ENCODE measurements at places on chromosomes 4 and X. TPM values are rescaled to one million over a fixed set of nuclear protein-coding genes. Genes with fewer than 3 reads are reported as not detected.

DNA sequence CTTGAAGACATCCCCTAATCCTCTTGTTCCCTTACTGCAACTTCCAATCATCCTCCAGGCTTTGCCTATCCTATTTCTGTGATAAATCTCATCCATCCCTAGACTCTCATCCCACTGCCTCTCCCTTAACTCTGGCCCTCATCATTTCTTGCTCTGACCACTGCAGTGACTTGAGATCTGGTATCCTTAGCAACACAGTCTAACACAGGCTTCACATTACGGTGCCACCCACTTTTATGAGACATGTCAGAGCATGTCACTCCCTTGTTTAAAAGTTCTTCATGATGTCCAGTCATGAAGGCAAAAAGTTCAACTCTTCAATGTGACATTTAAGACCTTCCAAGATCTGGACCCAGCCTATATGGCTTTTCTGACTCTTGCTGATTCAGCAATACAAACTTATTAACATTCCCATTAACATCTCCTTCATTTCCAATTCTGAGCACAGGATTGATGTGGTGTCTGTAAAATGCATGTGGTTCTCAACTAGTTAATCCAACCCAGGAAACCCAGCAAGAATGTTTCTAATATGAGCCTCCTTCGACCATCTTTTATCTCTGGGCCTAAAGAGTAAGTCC, 64.0 kb downstream of the OR13H1 start:
- no peaks in the 10 kb centered on the region for H3K4me1 ChIP-seq
- H3K4me3 ChIP-seq = no peak overlapping the region
- no peaks in the 10 kb centered on the region for H3K36me3 ChIP-seq
- DNase-seq = no peak
- no peak overlapping the region for H3K27ac ChIP-seq

Gene ADH5
- 33.3 TPM for polyA plus RNA-seq

Gene GAGE1
- polyA plus RNA-seq = not detected

DNA sequence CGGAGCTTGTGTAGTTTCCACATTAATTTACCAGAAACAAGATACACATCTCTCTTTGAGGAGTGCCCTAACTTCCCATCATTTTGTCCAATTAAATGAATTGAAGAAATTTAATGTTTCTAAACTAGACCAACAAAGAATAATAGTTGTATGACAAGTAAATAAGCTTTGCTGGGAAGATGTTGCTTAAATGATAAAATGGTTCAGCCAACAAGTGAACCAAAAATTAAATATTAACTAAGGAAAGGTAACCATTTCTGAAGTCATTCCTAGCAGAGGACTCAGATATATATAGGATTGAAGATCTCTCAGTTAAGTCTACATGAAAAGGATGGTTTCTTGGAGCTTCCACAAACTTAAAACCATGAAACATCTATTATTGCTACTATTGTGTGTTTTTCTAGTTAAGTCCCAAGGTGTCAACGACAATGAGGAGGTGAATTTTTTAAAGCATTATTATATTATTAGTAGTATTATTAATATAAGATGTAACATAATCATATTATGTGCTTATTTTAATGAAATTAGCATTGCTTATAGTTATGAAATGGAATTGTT, at the start of gene FGB:
FGB (plus strand) TSS at position 315 of the 558 bp plus-strand sequence; CDS start at position 323, 8 bp downstream.
- H3K4me3 ChIP-seq = no peak within 1 kb of the TSS
- no peak within 1 kb of the TSS for H3K27ac ChIP-seq
- H3K36me3 ChIP-seq = no peaks in the 10 kb centered on the region
- no peak for DNase-seq
- H3K27me3 ChIP-seq = no peaks in the 10 kb centered on the region

GRCh38 chrX:79270401-79270800, 96.7 kb downstream of the ITM2A start:
- H3K27ac ChIP-seq = no peak overlapping the region
- no peaks in the 10 kb centered on the region for H3K27me3 ChIP-seq
- H3K4me3 ChIP-seq = no peak overlapping the region
- no peaks in the 10 kb centered on the region for H3K36me3 ChIP-seq

Gene GABRG1
- under 0.01 TPM for polyA plus RNA-seq

GRCh38 chrX:34638116-34638515, 19.0 kb downstream of the TMEM47 start:
- H3K4me1 ChIP-seq = no peaks in the 10 kb centered on the region
- no peak for DNase-seq
- no peak overlapping the region for H3K27ac ChIP-seq
- no peak overlapping the region for H3K4me3 ChIP-seq
- no peaks in the 10 kb centered on the region for H3K36me3 ChIP-seq

- H3K4me1 ChIP-seq = no peaks in the 10 kb centered on the region
- no peaks in the 10 kb centered on the region for H3K36me3 ChIP-seq
- no peak for DNase-seq
- no peak overlapping the region for H3K27ac ChIP-seq
- H3K27me3 ChIP-seq = no peaks in the 10 kb centered on the region
Measured at GRCh38 chrX:10404436-10404835, 215.9 kb downstream of the MID1 start.

DNA sequence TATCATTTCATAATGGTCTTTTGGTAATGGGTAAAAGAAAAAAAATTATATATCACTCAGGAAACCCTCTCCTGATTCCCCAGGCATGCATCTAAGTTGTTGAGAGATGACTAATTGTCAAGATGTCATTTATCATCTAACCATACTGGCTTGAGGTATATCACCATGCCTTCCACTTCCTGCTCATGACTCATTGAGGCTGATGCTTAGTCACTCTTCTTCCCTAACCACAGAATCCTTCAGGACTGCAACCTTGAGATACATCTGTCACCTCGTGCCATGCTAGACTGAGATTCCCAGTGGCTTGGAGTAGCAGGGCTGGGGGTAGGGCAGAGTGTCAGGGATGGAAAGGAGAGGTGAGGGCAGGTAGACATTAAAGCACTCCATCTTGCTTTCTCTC, 782.5 kb upstream of the INTU start:
- H3K27ac ChIP-seq = no peak overlapping the region
- H3K4me3 ChIP-seq = no peak overlapping the region
- H3K27me3 ChIP-seq = no peaks in the 10 kb centered on the region
- no peaks in the 10 kb centered on the region for H3K4me1 ChIP-seq

- H3K27me3 ChIP-seq = no peaks in the 10 kb centered on the region
- H3K36me3 ChIP-seq = no peaks in the 10 kb centered on the region
Measured at GRCh38 chrX:134653835-134654234, 4.4 kb downstream of the PLAC1 start.

Gene NOX1
- polyA plus RNA-seq = not detected

GRCh38 chrX:74923942-74924448, 1.3 kb downstream of the NEXMIF start:
- peak overlapping the region; percentile 82 for H3K27ac ChIP-seq
- peak; percentile 23 for DNase-seq
- H3K27me3 ChIP-seq = no peaks in the 10 kb centered on the region
- peak overlapping the region; percentile 13 for H3K4me3 ChIP-seq

DNA sequence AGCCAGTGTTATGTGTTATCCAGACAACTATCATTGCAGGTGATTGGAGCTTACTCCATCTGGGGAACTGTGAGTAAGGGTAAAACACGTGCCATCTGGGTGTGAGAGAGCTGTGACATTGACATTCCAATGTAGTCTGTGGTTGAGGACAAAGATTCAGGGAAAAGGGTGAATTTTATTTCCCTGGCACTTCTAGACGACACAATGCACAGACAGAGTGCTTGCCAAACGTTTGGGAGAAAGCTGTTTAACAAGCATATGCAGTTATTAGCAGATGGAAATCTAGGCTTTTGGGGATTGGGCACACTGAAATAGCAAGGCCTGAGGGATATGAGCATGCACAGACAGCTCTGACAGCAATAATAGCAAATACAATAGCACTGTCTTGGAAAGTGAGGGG, 21.3 kb upstream of the CTSO start:
- no peaks in the 10 kb centered on the region for H3K4me1 ChIP-seq
- H3K4me3 ChIP-seq = no peak overlapping the region
- H3K27ac ChIP-seq = no peak overlapping the region
- no peaks in the 10 kb centered on the region for H3K27me3 ChIP-seq
- no peaks in the 10 kb centered on the region for H3K36me3 ChIP-seq
- DNase-seq = no peak

Gene PNMA5
- polyA plus RNA-seq = not detected

DNA sequence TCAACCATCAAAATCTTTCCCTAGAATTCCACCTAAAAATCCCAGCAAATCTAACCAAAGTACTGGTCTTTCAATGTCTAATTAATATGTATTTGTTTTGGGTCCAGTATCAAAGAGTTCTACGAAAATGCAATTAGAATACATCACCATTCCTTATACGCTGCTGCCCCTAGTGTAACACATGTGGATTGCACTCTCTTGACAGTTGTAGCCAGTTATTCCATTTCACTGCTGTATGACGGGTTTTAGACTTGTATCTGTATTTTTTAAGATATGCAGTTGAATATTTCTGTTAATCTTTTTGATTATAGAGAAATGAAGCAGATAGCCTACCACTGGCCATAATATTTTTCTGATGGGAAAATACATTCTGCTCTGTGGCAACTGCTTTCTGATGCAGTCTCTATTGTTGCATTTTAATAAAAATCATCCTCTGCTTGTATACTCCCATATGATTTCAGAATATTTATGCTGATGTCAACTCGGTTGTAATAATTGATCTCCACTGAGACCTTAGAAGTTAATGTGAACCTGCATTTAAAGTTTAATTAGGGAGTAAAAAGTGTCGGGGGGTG, 17.1 kb upstream of the PAGE2B start:
- no peak overlapping the region for H3K27ac ChIP-seq
- H3K4me1 ChIP-seq = no peaks in the 10 kb centered on the region

DNA sequence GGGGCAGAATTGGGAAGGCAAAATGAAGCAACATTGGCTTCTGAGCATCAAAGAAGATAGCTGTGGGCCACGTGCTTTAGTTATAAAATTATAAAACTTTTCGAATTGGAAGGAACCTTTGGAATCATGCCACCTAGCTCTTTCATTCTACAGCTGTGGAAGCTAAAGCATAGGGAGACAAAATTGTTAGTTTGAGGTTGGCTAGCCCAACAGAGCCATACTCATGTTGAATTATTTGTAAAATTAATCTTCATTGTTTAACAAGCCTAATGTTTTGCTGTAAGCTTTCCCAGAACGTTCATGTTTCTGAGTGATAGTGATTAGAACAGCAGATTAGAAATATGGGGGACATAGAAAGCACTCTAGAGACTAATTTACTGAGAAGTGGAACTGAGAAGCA, 35.9 kb downstream of the HHIP start:
- no peaks in the 10 kb centered on the region for H3K4me1 ChIP-seq
- H3K27me3 ChIP-seq = no peaks in the 10 kb centered on the region
- no peaks in the 10 kb centered on the region for H3K36me3 ChIP-seq
- H3K4me3 ChIP-seq = no peak overlapping the region
- no peak for DNase-seq
- no peak overlapping the region for H3K27ac ChIP-seq

Gene ATP7A
- 1.3 TPM for polyA plus RNA-seq

GRCh38 chr4:139711461-139711860, 45.8 kb downstream of the MGST2 start:
- H3K36me3 ChIP-seq = no peaks in the 10 kb centered on the region
- H3K27ac ChIP-seq = no peak overlapping the region
- H3K4me3 ChIP-seq = no peak overlapping the region
- no peaks in the 10 kb centered on the region for H3K27me3 ChIP-seq

- H3K27ac ChIP-seq = no peak overlapping the region
- no peak for DNase-seq
- peaks cover 30% of the 10 kb centered on the region for H3K4me1 ChIP-seq
Measured at GRCh38 chr4:184644553-184645307, 4.5 kb downstream of the CASP3 start.

Gene SMPX
- not detected for polyA plus RNA-seq

GRCh38 chrX:72532366-72532765, 40.3 kb downstream of the HDAC8 start:
- no peaks in the 10 kb centered on the region for H3K36me3 ChIP-seq
- no peak overlapping the region for H3K4me3 ChIP-seq
- H3K4me1 ChIP-seq = no peaks in the 10 kb centered on the region
- no peaks in the 10 kb centered on the region for H3K27me3 ChIP-seq

Gene SMIM10L2A
- polyA plus RNA-seq = 1.6 TPM

DNA sequence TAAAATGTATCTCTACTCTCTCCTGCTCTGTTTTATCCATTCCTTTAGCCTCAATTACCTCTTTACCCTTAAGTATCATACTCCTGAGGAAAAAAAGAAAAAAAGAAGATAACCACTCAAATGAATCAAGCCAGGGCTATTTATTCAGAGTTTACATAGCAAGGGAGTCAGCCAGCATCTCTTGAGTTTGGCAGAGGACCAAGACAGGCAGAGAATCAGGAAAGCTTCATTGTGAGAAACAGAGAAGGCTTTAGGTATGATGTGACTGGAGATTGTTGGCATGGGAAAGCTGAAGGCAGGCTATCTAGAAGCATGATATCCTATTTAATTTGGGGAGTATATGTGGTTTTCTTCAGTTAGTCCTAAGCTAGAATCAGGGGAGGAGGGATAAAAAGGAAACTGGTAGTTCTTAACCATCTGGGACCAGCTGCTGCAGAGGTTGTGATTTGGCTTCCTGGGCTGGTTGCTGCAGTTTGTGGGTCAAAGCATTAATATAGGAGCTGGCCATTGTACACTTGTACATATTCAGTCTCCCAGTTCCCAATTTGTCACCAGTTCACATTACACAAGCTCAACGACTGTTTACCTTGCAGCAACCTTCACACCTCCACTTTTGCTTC, 11.2 kb downstream of the APELA start:
- no peaks in the 10 kb centered on the region for H3K27me3 ChIP-seq
- DNase-seq = no peak
- H3K4me3 ChIP-seq = no peak overlapping the region
- H3K36me3 ChIP-seq = no peaks in the 10 kb centered on the region
- H3K27ac ChIP-seq = no peak overlapping the region

- H3K36me3 ChIP-seq = no peaks in the 10 kb centered on the region
- H3K4me3 ChIP-seq = no peak overlapping the region
- H3K27me3 ChIP-seq = no peaks in the 10 kb centered on the region
Measured at GRCh38 chr4:174581901-174582300, 59.6 kb upstream of the HPGD start.

GRCh38 chr4:83107631-83108030, 6.9 kb downstream of the PLAC8 start:
- no peak for DNase-seq
- no peaks in the 10 kb centered on the region for H3K4me1 ChIP-seq
- H3K27ac ChIP-seq = no peak overlapping the region

Gene DKK2
- polyA plus RNA-seq = 0.16 TPM

GRCh38 chr4:125316401-125316790, 1.6 kb downstream of the FAT4 start:
- H3K27ac ChIP-seq = no peak overlapping the region
- no peak for DNase-seq
- no peaks in the 10 kb centered on the region for H3K36me3 ChIP-seq
- no peaks in the 10 kb centered on the region for H3K4me1 ChIP-seq
- peaks cover 8% of the 10 kb centered on the region for H3K27me3 ChIP-seq

Gene FRAS1
- polyA plus RNA-seq = 6.5 TPM

Gene GPAT3
- 0.99 TPM for polyA plus RNA-seq

DNA sequence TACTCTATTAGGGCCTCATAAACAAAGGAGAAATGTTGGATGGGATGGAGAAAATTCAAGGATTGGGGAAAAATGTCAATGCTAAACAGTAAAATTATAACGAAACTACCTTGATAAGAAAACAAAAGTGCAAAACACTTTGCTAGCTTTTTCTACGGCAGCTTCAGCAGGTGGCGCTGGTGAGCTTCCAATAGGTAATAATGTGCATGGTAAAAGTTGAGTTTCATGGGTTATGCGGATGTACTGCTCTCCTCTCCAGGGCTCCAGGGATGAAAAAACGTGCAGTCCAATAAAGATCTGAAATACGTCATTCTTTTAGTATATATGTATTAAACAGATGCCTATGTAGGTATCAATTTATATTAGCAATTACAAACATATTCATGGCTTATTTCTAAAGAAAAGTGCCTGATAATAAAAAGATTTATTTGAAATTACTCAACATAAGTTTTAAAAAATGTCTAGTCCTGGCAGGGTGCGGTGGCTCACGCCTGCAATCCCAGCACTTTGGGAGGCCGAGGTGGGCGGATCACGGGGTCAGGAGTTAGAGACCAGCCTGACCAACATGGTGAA, 239.6 kb downstream of the GRXCR1 start:
- H3K36me3 ChIP-seq = no peaks in the 10 kb centered on the region
- H3K27me3 ChIP-seq = no peaks in the 10 kb centered on the region
- no peaks in the 10 kb centered on the region for H3K4me1 ChIP-seq
- peak; percentile 83 for DNase-seq
- no peak overlapping the region for H3K27ac ChIP-seq
